Urinary bladder (tissue), 4 donors: ENCODE measurements at places on chromosomes 4 and X. TPM values are rescaled to one million over a fixed set of nuclear protein-coding genes. Genes with fewer than 3 reads are reported as not detected.
A peak's percentile ranks its signal among the peaks of the same experiment; 100 is the strongest.

DNA sequence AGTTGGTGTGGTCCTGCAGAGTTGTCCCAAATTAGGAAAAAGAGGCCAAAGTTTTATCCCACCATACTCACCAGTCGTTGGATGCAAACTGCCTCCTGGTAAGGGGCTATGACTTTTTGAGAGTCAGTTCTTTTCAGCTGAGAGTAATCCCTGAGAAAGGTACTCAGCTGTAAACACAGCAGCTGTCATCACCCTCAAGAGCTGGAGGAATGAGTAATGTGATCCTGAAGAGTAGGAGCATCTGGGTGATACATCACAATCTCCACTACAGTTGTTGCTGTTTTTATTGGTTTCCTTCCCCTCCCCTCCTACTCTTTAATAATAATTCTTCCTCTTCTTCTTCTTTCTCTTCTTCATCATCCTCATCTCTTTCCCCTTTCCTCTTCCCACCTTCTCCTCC, 5.7 kb downstream of the MAGEE1 start:
- no peak for DNase-seq

- peak; percentile 79 for DNase-seq
Measured at GRCh38 chrX:124256216-124256615, 76.2 kb upstream of the TEX13D start.

Gene CORIN
- total RNA-seq = 20.9 TPM

Gene TMEM255A
- 1.3 TPM for total RNA-seq

Gene CENPI
- total RNA-seq = 19.6 TPM

DNA sequence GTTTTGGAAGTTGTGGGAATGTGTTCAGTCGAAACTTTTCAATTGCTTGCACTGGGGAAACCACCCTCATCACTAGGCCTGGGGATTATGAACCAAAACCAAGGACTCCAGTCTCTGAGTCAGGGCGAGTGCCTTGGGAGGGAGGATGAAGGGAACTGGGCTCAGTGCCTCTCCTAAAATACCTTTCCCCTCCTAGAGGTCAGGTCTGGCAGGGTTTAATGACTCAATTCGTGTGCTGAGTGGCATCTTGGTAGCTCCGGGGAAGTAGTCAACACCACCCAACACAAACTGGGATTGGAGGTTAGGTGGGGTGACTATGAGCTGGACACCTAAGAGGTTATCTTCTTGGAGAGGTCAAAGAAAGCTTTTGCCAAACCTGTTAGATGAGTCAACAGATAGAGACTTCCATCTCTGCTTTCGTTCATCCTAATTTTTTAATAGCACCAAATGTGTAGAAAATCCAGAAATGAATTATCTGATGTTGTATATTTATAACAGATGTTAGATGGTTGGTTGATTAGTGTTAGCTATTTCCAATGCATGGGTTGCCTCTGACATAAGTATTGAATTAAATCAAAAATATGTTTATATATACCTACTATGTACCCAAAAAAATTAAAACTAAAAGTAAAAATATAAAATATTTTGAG, 202.8 kb downstream of the SHROOM3 start:
- no peak for DNase-seq

DNA sequence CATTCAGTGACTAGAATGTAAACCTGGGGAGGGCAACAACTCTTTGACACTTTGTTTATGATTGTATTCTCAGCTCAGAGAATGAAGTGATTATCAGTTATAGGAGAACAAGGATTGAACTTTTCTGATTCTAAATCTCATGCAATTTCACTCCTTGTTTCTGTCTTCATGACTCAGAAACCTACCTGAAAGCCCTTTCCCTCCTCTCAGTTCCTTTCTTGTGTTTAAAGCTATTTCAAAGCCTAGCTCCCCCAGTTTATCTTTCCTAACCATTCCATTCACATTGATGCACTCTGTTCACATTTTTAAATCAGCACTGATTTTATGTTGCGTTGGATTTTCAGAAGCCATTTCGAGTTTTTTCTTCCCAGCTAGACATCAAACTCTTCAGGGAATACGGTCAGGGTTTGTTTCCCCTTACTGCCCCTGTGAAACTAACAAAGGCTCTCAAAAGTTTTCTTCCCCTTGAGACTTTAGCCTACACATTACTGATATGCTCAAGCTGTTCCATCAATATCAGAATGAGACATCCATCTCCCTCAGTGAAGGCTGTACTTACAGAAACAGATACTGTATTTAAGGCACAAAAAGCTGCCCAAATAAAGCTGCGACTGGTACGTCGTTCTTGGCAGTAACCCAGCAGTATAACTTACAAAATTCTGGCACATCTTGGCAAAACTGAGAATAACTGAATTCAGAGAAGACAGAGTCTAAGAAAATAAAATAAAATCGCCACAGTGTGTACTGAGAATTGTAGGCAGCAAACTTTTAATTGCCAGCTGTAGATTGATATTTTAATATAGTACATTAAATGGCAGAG, 31.0 kb downstream of the SRPX start:
- no peak for DNase-seq

GRCh38 chr4:139171876-139172691, 4.9 kb downstream of the ELF2 start:
- no peak for DNase-seq

DNA sequence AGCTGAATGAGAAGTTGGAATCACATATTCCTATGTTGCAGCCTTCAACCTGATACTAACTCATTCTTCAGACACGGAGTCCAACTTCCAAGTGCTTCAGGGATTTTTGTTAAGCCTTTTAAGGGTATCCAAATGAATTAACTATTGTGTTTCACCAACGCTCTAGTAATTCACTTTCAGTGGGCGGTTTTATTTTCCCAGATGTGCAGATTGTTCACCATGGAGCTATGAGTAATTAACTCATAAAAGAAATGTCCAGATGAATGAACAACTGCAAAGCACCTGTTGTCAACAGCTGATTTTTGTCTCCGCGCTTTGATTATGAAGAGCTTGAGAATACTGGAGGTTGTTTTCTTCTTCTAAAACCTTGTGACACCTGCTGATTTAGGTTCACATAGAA, 187.6 kb downstream of the CBR4 start:
- no peak for DNase-seq

- DNase-seq = no peak
Measured at GRCh38 chr4:148737061-148737770, 295.0 kb upstream of the NR3C2 start.

DNA sequence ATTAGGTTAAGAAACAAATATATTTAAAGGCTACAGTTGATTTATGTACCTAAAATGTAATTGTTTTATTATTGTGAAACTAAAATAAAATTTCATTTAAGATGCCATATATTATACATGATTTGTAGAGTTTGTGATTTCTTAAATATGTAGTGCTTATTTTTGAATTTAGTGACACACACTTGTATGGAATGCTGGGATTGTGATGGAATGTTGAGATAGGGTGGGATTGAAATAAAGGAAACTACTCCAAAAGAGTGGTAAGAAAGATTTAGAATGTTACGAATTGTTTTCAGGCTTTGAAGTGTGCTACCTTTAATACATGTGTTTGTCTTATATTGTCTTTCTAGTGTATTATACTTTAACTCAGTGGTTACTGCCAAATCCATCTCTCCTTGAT, 330.3 kb upstream of the PITX2 start:
- DNase-seq = no peak

Gene EGFL6
- 28.9 TPM for total RNA-seq

- no peak for DNase-seq
Measured at GRCh38 chr4:151649479-151649878, 111.3 kb downstream of the GATB start.

DNA sequence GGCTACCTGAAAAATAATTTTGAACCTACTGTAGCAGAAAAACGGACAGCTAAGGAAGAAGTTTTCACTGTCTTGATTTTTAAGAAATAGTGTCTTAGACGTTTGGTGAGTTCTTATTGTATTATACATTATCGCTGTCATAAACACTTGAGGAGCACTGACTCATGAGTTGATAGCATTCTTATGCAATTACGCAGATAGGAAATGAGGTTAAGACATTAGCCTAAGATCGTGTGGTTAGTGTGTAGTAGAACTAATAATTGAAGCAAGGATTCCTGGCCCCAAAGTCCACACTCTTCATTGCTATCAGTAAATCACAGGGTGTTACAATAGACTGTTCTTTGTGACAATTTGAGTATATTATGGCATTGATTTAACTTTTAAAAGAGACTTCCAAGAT, 238.1 kb downstream of the ARAP2 start:
- no peak for DNase-seq

DNA sequence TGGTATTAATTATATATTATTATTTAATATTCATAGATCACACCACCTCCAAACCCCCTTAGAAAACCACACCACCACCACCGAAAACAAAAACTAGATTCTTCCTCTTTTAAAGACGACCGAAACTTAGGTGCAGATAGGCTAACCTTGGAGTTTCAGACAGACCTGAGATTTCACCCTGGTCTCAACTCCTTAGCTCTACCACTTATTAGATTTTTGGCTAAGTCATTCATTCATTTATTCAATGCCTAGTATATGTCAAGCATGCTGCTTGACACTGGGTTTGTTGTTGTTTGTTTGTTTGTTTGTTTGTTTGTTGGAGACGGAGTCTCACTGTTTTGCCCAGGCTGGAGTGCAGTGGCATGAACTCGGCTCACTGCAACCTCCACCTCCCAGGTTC, 9.5 kb upstream of the BMP2K start:
- DNase-seq = no peak

- no peak for DNase-seq
Measured at GRCh38 chr4:38131371-38132091, 171.3 kb downstream of the PTTG2 start.

Gene KDR
- 68.6 TPM for total RNA-seq

DNA sequence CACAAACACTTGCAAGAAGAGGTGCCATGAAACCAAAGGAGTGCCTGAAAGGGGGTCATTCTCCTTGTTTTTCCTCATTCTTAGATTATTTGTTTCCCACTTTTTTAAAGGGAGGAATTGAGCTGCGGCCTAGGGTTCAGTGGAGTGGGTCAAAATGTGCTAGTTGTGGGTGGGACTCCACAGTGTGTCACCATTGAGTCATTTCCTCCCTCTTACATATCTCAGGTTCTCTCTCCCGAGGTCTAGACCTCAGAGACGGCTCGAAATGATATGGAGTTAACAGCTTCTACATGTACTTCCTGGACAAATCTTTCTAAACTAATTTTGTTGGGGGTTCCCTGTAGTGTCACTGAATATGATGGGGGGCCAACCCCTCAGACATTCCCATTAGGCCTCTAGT, 328.4 kb upstream of the SPANXN1 start:
- DNase-seq = no peak

DNA sequence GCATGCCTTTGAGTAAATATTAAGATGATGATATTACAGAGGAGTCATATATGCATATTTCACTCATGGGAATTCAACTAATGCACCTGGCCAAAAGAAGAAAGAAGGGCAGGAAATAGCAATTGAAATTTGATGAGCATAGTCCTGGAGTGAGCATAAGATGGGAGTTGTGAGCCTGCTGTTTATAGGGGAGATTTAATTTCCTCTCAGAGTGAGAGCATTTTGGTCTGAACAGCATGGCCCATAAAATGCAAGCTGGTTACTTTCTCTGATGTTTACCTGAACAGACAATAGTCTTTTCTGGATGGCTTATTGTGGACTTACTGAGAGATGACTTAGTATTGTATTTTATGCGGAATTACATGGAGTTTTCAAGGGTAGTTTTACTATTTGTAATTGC, 53.6 kb downstream of the FHIP1A start:
- DNase-seq = no peak

Gene SPIN2A
- total RNA-seq = 2.6 TPM
